Karpas-422 (cell line): ENCODE measurements at places on chromosomes 4 and X.

- no peak for DNase-seq
These were observed 31.9 kb upstream of the SORCS2 start for GRCh38 chr4:7160439-7160838.

DNA sequence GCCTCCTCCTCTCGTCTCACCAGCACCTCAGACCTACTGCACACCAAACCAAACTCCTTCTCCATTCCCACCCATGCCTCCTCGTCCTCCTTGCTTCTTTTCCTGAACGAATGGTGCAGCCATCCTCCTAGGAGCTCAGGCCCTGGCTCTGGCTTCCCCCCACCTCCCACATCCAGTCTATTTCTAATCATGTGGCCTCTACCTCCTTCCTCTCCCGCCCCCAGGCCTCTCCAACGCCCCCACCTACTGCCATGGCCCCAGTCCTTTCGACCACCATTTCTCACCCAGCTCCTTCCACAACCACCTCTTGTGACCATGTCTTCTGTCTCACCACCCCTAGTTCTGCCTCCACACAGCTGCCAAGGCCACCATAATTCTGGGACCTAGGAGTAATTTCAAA is 127.1 kb downstream of the PJA1 start:
- no peak for DNase-seq

DNA sequence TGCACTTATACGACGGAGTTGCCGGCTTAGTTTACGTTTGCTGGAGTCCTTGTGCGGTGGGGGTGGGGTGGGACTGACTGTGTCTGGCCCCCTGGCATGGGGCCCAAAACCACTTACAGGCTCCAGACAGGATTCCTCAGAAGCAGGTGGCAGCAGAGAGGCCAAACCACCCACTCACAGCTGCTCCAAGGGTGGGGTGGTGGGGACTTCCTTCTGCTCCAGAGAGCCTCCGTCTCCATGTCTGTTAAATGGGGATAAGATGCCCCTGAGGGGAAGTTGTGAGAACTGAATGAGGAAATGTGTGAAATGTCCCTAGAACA is 36.7 kb downstream of the PSAPL1 start:
- no peak for DNase-seq

- DNase-seq, result no peak
These were observed 26.2 kb downstream of the MTM1 start for GRCh38 chrX:150594584-150594983.

DNA sequence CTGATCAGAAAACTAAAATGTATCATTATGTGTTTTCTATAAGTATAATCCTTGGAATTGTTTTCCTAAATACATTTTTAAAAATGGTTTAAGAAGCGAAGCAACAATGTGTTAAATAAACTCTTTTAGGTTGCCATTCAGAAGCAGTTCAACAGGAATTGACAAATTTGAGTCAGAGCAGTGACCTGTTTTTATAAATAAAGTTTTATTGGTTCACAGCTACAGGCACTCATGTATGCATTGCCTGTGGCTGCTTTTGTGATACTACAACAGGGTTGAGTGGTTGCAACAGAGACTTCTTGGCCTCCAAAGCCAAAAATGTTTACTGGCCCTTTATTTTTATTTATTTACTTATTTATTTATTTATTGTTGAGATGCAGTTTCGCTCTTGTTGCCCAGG is 99.5 kb downstream of the FRMPD4 start:
- no peak for DNase-seq

DNA sequence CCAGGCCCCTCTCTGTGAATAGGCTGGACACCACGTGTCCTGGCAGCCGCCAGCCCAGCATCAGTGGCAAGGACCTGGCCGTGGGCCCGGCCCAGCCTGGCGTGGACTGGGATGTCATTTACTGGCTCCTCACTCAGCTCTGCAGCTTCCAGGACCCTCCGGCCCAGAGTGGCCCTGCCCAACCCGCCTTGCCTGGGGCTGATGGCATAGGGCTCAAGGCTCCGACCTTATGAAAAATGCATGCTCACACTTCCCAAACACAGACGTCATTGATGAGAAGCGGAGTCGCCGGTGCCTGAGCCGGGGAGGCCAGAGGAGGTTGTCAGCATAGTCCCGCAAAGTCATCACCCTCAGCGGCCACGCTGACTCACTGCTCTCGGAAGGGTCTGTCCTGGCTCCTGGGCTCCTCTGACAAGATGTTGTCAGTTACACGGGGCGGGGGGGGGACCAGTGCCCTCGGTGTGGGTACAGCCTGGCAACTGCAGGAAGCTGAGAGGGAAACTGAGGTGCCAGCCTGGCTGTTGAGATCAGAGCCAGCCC is 14.3 kb downstream of the CFAP99 start:
- no peak for DNase-seq

- DNase-seq, result no peak
These were observed 707.5 kb downstream of the PCDH7 start for GRCh38 chr4:31427691-31428090.
